ENCODE measurements at places on chromosomes 12 and 14. TPM values are rescaled to one million over a fixed set of nuclear protein-coding genes. Genes with fewer than 3 reads are reported as not detected.

Gene ZBTB1
- total RNA-seq, result 47.6 TPM

Gene ERBB3
- total RNA-seq, result 3.4 TPM

Gene CLEC2D
- 17.8 TPM for total RNA-seq

Gene RPS6KL1
- total RNA-seq, result 47.0 TPM

Gene KCNC2
- total RNA-seq, result 19.7 TPM

Data from parietal lobe (tissue), 2 donors.